ENCODE measurements at places on chromosomes 12 and 14.

GRCh38 chr12:104669851-104670337 is 213.1 kb downstream of the CHST11 start:
- DNase-seq, result no peak

DNA sequence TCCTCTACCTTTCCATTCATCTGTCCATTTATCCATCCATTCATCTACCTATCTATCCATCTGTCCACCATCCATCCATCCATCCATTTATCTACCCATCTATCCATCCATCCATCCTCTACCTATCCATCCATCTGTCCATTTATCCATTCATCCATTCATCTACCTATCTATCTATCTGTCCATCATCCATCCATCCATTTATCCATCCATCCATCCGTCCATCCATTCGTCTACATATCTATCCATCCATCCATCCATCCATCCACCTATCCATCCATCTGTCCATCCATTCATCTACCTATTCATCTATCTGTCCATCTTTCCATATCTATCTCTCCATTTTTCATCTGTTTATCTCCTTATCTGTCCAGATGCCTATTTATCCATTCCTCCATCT is 21.0 kb downstream of the CABP1 start:
- DNase-seq, result no peak

DNA sequence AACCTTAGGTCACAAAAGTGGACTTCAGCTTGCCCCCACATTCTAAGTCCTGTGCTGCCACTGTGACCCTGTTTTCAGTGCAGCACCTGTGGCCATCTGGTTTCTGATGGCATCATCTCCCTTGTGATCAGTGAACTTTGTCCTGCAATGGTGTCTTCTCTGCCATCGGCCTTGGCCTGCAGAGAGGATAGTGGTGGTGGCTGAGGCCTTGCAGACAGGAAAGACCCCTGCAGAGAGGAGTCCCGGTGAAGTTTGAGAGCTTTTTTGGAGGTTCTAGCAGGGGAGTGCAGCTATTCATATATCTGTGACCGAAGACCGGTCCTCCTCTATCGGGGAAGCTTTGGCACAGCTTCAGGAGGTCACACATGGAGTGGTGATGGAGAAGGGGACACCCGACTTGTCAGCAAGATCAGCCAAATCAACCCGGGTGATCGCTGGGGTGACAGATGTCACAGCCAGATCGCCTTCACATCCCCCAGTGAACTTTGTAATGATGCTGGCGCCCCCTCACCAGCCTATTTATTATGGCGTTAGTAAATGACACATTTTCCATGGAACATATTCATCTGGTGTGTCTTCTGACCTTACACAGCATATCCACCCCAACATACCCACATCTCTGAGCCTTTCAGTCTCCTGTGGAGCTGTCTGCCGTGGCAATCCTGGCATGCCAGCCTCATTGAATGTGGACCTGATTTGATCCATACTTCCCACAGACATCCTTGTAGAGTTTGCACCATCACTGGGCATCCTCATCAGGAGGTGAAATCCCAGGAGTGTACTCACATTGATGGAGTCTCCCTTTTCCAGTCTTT is 136.1 kb downstream of the PAPOLA start:
- no peak for DNase-seq

GRCh38 chr14:38197001-38197783 is 10.5 kb upstream of the SSTR1 start:
- DNase-seq, result no peak

- DNase-seq, result no peak
Observed at GRCh38 chr14:72614891-72615415, 278.9 kb downstream of the DPF3 start.

DNA sequence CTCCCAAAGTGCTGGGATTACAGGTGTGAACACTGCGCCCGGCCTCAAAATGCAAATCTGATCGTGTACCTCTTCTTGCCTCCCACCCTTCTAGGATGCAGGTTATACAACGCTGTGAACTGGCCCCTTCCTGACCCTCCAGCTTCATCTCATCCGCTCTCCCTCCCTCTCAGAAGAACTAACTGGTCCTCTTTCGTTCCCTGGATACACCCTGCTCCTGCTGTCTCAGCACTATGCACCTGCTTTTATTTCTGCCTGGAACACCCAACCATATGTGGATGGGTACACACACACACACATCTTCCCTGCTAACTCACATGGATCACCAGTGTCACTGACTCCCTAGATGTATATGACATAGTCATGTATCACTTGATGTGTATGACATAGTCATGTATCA is 56.1 kb upstream of the VASH1 start:
- DNase-seq, result no peak

GRCh38 chr12:66050610-66051009 is 79.9 kb downstream of the LLPH start:
- no peak for DNase-seq

DNA sequence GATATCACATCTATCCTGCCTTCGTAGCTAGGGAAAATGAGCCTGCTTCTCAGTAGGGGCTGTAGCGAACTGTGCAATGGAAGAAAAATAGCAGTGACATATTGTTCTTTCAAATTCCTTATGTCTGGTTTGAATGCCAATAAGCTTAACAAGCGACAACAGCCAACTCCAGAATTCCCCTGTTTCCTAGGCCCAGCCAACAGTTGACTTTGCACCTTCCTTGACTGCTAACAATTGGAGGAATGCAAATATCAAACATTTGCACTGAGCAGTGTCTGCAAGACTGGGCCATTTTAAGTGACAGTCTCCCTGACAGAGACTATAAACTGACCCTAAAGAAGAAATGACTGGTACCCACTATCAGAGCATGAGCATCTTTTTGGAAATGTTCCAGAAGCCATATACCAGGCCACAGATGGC is 12.0 kb upstream of the SERPINA1 start:
- no peak for DNase-seq

DNA sequence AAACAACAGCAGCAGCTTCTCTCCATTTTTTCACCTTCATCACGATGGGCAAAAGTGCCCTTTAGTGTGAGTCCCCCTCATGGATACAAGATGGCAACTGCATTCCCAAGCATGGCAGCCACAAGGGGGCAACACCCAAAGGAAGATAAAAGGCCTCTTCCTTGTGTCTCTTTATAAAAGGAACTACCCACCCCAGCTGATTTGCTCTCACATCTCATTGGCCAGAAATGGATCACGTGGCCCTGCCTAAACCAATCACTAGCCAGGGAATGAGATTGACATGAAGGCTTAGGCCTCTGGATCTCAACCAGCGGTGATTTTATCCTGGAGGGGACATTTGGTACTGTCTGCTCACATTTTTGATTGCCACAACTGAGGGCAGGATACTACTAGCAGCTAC is 21.9 kb upstream of the IFT81 start:
- DNase-seq, result peak; percentile 34

- DNase-seq, result no peak
Observed at GRCh38 chr14:105199093-105199492, 18.0 kb upstream of the NUDT14 start.

- peak; percentile 63 for DNase-seq
Observed at GRCh38 chr14:101083564-101084435, 180.3 kb upstream of the RTL1 start.

GRCh38 chr14:89996963-89997362 is 41.2 kb downstream of the TDP1 start:
- DNase-seq, result no peak

GRCh38 chr12:121241156-121241970 is 31.4 kb downstream of the P2RX4 start:
- DNase-seq, result no peak

- DNase-seq, result no peak
Observed at GRCh38 chr14:102056694-102057442, 30.0 kb downstream of the HSP90AA1 start.

- DNase-seq, result no peak
Observed at GRCh38 chr12:27193854-27194544, 50.1 kb upstream of the STK38L start.

DNA sequence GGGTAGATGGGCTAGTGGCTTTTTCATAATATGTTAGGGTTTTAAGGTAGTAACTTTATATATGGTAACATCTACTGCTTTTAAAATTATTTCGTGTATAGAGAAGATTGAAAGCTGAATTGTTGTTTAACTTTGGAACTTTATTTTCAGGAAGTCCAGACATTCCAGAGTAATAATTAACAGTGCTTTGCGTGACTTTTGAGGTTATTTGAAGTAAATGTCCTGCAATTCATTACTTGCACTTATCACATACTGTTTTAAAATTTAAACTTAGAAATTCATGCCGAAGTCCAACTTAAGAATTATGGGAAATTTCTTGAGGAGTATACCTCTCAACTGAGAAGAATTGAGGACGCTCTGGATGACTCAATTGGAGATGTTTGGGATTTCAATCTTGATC is 3.3 kb downstream of the WASHC4 start:
- no peak for DNase-seq

DNA sequence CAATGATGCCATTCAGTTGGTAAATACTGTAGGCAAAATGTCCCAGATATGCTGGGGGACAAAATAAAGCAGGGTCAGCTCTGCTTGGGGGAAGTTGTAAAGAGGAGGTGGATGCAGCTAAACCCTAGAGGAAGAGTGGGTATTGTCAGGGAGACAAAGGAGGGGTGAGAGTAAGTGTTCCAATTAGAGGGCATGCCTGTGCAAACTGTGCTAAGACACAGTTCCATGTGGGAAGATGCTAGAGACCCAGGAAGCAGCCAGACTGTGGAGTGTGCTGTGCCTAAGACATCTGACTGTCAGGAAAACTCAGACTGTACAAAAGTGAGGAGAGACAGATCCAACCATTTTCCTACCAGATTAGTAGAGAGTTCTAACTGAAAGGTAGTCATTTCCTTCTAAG is 474.3 kb downstream of the ATP23 start:
- DNase-seq, result no peak

DNA sequence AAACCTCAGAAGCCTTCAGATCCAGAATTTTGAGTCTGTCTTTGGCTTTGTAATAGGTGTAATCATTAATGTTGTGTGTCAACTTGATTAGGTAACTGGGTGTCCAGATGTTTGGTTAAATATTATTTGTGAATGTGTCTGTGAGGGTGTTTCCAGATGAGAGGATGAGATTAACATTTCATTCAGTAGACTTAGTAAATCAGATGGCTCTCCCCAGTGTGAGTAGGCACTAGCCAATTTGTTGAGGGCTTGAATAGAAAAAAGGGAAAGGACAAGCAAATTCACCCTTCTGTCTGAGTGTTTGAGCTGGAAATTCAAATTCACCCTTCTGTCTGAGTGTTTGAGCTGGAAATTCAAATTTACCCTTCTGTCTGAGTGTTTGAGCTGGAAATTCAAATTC is 932.2 kb downstream of the SLC6A15 start:
- DNase-seq, result no peak

- no peak for DNase-seq
Observed at GRCh38 chr14:104719343-104719742, 4.7 kb upstream of the ADSS1 start.

DNA sequence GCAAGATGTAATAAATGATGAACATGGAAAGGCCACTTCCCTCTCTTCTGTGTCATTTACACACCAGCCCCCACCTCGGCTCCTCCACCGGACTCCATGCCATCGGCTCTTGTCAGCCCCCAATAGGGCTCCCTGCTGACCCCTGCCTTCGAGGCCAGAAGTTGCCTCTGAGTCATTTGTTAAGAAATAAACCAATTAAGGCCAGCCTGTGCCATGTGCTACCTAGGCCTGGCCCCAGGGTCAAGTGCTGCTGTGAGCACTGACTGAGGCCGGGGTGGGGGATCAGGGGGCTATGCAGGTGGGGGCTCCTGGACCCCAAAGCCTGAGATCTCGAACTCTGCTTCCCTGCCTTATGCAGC is 53.2 kb downstream of the TESC start:
- no peak for DNase-seq

DNA sequence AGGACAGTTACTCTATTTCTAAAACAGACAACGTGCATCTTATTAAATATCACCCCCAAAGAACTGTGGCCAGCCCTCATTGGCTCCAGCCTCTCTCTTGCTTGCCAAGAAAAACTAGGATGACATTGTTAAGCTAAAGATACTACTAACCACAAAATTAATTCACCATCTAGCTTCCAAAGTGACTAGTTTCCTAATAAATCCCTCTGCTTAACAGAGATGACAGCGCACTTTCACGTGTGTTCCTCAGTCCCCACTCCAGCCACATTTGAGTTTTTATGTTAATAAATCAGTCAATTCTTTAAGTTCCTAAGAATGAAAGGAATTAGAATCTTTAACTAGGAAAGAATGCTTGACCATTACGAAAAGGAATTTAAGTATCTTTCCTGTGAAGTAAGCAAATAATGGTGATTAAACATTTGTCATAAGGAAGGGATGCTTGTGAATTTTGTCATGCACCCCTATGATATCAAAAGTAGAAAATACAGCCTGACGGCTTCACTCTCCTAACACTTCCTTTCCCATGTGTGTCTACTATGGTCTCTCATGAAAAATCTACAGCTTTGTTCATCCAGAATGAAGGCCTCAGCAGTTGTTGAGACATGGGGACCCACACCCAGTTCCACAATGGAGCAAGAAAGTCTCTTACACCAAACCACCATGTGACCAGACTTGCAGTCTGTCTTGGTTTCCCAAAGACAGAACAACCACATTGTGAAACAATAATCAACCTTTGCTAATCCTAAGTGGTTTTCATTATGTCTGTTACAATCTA is 8.1 kb downstream of the CORO1C start:
- no peak for DNase-seq

DNA sequence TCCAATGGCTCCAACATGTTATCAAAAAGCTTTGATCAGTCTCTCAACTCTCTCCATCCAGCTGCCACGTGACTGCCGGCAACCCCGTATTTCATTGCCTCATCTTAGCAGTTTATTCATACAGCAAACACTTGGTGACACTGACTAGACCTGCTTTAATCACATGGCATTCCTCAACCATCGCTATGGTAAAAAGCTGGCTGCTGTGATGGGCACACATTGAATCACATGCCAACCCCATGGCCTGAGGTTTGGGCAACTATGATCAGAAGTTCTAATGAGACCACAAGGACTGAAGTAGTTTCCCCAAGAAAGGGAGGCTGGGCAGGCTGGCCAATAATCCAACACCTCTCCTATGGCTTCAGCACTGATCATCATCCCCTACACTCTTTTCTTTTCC is 40.6 kb upstream of the TAS2R42 start:
- no peak for DNase-seq

GRCh38 chr12:44929236-44929885 is 53.2 kb upstream of the NELL2 start:
- no peak for DNase-seq

DNA sequence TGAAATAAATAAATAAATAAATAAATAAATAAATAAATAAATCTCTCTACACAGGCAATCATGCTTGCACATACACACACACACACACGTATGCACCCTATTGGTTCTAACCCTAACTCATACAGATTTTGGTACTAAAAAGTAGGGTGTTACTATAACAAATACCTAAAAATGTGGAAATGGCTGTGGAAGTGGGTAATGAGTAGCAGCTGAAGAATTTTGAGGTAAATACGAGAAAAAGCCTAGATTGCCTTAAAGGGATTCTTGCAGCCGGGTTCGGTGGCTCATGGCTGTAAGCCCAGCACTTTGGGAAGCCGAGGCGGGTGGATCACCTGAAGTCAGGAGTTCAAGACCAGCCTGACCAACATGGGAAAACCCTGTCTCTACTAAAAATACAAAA is 15.7 kb upstream of the SLC2A3 start:
- no peak for DNase-seq

Data from NCI-H2029 (cell line).